ENCODE measurements at places on chromosomes 1 and 21. TPM values are rescaled to one million over a fixed set of nuclear protein-coding genes. Genes with fewer than 3 reads are reported as not detected.

GRCh38 chr1:113434874-113435175 lies 44.5 kb downstream of the MAGI3 start:
- no peak overlapping the region for H3K4me3 ChIP-seq
- H3K27ac ChIP-seq = no peak overlapping the region
- H3K36me3 ChIP-seq = no peaks in the 10 kb centered on the region
- H3K4me1 ChIP-seq = peaks cover 5% of the 10 kb centered on the region

DNA sequence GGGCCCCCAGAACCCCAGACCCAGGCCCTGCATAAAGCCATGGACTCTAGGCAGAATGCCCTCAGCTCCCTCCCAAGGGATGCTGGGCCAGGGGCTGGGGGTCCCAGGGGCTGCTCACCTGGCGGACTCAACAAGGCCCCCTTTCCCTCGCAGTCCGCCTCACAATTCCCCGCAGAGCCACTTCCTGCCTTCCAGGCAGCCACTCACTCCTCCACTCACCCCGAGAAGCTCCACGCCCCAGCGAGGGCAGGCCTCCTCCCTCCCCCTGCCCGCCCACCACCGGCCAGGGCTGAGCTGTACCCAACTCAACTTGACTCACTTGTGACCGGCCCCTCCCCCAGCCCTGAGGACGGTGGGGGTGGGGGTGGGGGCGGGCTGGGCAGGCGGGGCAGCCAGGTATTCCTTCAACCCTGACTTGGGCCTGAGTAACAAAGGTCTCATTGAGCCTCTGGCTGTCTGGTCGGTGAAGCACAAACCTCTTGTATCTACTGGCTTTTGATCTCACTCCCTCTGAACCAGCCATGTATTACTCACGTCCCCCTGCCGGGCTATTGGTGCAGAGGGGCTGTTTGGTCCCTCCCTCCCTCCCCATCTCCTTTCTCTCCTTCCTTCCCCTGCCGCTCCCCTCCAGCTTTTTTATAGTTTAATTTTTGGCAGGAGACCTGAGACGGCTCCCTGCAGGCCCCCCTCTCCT lies 5.9 kb downstream of the BLACAT1 start:
- H3K4me1 ChIP-seq = peaks cover 32% of the 10 kb centered on the region
- no peaks in the 10 kb centered on the region for H3K36me3 ChIP-seq
- H3K4me3 ChIP-seq = peak overlapping the region; percentile 46
- H3K27ac ChIP-seq = peak overlapping the region; percentile 87
- peaks cover 3% of the 10 kb centered on the region for H3K27me3 ChIP-seq

The MARCKSL1 gene
- 17.9 TPM for total RNA-seq

The HES4 gene
- total RNA-seq = 32.5 TPM

- no peaks in the 10 kb centered on the region for H3K36me3 ChIP-seq
- no peaks in the 10 kb centered on the region for H3K4me1 ChIP-seq
- H3K27me3 ChIP-seq = peaks cover 1% of the 10 kb centered on the region
These were observed 5.5 kb upstream of the ILDR2 start for GRCh38 chr1:166980818-166981217.

The TEDDM1 gene
- not detected for total RNA-seq

- H3K27me3 ChIP-seq = no peaks in the 10 kb centered on the region
- no peak overlapping the region for H3K27ac ChIP-seq
- no peaks in the 10 kb centered on the region for H3K4me1 ChIP-seq
- no peaks in the 10 kb centered on the region for H3K36me3 ChIP-seq
These were observed 120.3 kb downstream of the ATG4C start for GRCh38 chr1:62903982-62904855.

The KCNA3 gene
- total RNA-seq = 21.4 TPM

DNA sequence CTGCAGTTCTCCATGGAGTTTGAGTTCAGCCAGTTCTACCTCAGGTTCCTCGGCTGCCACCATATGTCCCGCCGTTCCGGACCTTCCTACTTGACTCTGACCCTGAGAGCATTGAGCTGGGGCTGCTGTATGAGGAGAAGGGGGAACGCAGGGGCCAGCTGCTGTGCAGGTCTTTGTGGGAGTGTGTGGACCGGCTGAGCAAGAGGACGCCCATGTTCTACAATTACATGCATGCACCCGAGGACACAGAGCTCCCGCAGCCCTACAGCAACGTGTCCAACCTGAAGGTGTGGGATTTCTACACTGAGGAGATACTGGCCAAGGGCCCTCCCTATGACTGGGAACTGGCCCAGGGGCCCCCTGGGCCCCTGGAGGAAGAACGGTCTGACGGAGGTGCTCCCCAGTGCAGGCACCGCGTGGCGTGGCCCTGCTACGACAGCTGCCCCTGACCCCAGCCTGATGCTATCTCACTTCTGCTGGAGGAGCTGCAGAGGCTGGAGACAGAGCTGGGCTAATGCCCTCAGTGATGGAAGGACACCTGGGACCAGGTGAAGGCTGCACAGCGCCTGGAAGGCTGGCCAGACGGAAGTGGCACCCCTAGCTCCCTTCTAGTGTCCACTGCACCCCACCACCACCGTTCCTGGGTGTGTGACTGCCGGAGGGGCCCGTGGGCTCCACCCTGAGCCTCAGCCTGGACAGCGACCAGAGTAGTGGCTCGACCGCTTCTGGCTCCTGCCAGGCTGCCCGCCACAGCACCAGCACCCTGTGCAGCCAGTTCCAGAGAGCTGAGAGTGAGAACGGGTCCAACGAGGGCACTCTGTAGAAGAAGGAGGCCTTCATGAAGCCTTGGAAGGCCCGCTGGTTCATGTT lies 20.8 kb upstream of the NPPB start:
- H3K27ac ChIP-seq = no peak overlapping the region
- no peak for DNase-seq
- H3K4me3 ChIP-seq = no peak overlapping the region
- H3K36me3 ChIP-seq = no peaks in the 10 kb centered on the region
- peaks cover 20% of the 10 kb centered on the region for H3K4me1 ChIP-seq

GRCh38 chr1:81513796-81514354 lies 286.9 kb upstream of the ADGRL2 start:
- no peak overlapping the region for H3K27ac ChIP-seq
- no peak overlapping the region for H3K4me3 ChIP-seq
- no peak for DNase-seq
- no peaks in the 10 kb centered on the region for H3K27me3 ChIP-seq

DNA sequence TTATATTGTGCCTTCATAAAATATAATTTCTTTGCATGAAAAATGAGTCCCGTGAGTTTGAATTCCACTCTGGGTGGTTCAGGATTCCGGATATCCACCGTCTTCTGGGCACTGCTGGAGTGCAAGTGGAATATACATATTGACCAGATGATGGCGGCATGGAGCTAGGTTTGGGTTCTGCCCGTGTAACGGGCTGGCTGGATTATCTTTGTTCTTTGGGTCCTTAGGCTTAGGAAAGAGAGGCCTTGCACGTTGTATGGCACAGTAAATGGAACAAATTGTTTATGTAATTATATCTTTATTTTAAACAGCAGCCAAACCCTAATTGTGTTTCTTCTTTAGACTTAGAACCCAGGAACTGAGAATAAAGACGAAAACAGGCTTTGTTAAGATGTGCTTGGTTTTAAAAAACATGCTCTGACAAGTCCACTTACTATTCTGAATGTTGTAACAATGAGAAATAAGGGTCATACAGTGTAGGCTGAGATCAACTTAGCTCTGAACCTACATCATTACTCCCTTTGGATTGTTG lies 13.5 kb upstream of the ACBD6 start:
- peaks cover 12% of the 10 kb centered on the region for H3K4me1 ChIP-seq
- H3K36me3 ChIP-seq = no peaks in the 10 kb centered on the region
- no peaks in the 10 kb centered on the region for H3K27me3 ChIP-seq
- peak; percentile 77 for DNase-seq
- H3K27ac ChIP-seq = no peak overlapping the region

GRCh38 chr1:40353082-40353481 lies 20.4 kb upstream of the SMAP2 start:
- no peaks in the 10 kb centered on the region for H3K27me3 ChIP-seq
- H3K4me1 ChIP-seq = no peaks in the 10 kb centered on the region
- H3K4me3 ChIP-seq = no peak overlapping the region
- H3K27ac ChIP-seq = peak overlapping the region; percentile 49

The MAP7D1 gene
- 129 TPM for total RNA-seq

The DEPDC1 gene
- total RNA-seq = not detected

The YOD1 gene
- total RNA-seq = 10.5 TPM

DNA sequence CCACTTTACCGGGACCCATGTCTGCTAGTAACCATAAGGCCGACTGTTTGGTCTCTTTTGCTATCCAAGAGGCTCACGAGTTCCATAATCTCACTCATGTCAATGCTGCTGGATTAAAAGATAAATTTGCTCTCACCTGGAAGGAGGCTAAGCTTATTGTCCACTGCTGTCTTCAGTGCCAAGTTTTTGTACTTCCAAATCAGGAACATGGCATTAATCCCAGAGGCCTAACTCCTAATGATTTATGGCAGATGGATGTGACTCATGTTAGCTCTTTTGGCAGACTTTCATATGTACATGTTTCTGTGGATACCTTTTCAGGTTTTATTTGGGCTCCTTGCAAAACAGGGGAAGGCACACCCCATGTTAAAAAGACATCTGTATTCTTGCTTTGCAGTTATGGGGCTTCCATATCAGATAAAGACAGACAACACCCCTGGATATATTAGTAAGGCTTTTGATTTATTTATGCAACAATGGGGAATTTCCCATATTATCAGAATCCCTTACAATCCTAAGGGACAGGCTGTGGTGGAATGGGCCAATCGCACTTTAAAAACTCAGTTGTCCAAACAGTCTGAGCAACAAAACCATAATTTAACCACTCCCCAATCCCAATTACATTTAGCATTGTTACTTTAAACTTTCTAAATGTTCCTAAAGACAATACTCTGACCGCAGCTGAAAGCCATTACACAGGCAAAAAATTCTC lies 162.7 kb downstream of the IER5 start:
- H3K36me3 ChIP-seq = no peaks in the 10 kb centered on the region
- no peaks in the 10 kb centered on the region for H3K27me3 ChIP-seq

- DNase-seq = peak; percentile 56
- H3K27me3 ChIP-seq = no peaks in the 10 kb centered on the region
- H3K27ac ChIP-seq = no peak overlapping the region
These were observed 89.0 kb upstream of the SERTAD4 start for GRCh38 chr1:210143465-210144062.

GRCh38 chr1:19325368-19325957 lies 13.3 kb downstream of the SLC66A1 start:
- no peaks in the 10 kb centered on the region for H3K4me1 ChIP-seq
- no peaks in the 10 kb centered on the region for H3K27me3 ChIP-seq
- H3K4me3 ChIP-seq = no peak overlapping the region
- no peak overlapping the region for H3K27ac ChIP-seq
- DNase-seq = no peak

The TPTE gene
- total RNA-seq = not detected

DNA sequence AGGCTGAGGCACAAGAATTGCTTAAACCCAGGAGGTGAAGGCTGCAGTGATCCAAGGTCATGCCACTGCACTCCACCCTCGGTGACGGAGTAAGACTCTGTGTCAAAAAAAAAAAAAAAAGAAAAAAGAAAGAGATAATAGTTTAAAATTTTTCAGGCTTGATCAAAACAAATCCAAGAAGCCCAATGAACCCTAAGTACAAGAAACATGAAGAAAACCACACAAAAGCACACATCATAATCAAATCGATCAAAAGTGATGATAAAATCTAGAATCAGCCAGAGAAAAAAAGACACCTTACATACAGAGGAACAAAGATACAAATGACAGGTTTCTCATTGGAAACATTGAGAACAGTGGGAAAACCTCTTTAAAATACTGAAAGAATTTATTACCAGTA lies 31.5 kb downstream of the LDLRAD1 start:
- no peaks in the 10 kb centered on the region for H3K36me3 ChIP-seq
- H3K27ac ChIP-seq = no peak overlapping the region
- DNase-seq = no peak
- H3K4me3 ChIP-seq = no peak overlapping the region

- DNase-seq = no peak
- peaks cover 20% of the 10 kb centered on the region for H3K4me1 ChIP-seq
- H3K4me3 ChIP-seq = no peak overlapping the region
- H3K36me3 ChIP-seq = peaks cover 8% of the 10 kb centered on the region
- H3K27me3 ChIP-seq = no peaks in the 10 kb centered on the region
- no peak overlapping the region for H3K27ac ChIP-seq
These were observed 43.0 kb downstream of the CD46 start for GRCh38 chr1:207794861-207795260.

GRCh38 chr1:41109310-41110197 lies 88.0 kb upstream of the SLFNL1 start:
- peak overlapping the region; percentile 88 for H3K27ac ChIP-seq
- H3K4me1 ChIP-seq = peaks cover 16% of the 10 kb centered on the region
- H3K4me3 ChIP-seq = no peak overlapping the region
- no peak for DNase-seq
- peaks cover 10% of the 10 kb centered on the region for H3K36me3 ChIP-seq

GRCh38 chr1:20150326-20150705 lies 11.2 kb downstream of the PLA2G2F start:
- no peaks in the 10 kb centered on the region for H3K36me3 ChIP-seq
- peaks cover 24% of the 10 kb centered on the region for H3K4me1 ChIP-seq
- no peak overlapping the region for H3K27ac ChIP-seq
- DNase-seq = no peak
- H3K27me3 ChIP-seq = no peaks in the 10 kb centered on the region
- H3K4me3 ChIP-seq = no peak overlapping the region

DNA sequence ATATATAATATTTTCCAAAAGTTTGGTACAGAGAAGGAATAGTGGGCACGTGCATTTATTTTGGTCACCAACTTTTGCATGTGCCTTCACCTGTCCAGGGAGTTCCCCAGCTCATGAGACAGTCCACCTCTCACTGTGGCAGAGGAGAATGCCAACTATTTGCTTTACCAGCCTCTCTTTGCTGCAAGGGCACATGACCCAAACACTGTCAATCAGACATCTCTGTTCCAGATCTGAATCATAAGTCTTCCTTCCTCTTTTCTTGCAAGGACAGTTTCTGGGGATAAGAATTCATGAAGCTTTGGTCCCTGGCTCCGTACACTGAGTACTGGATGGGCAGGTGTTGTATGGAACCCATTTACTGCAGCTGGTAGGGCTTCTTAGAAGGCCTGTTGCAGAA lies 38.6 kb downstream of the C1orf87 start:
- no peaks in the 10 kb centered on the region for H3K4me1 ChIP-seq
- no peak for DNase-seq
- no peaks in the 10 kb centered on the region for H3K27me3 ChIP-seq
- no peaks in the 10 kb centered on the region for H3K36me3 ChIP-seq
- H3K4me3 ChIP-seq = no peak overlapping the region

GRCh38 chr1:36157115-36157903 lies 1.3 kb downstream of the MAP7D1 start:
- peak overlapping the region; percentile 100 for H3K27ac ChIP-seq
- H3K36me3 ChIP-seq = no peaks in the 10 kb centered on the region
- H3K4me1 ChIP-seq = peaks cover 68% of the 10 kb centered on the region
- peak; percentile 58 for DNase-seq
- no peaks in the 10 kb centered on the region for H3K27me3 ChIP-seq
- peak overlapping the region; percentile 100 for H3K4me3 ChIP-seq

- no peaks in the 10 kb centered on the region for H3K36me3 ChIP-seq
- no peaks in the 10 kb centered on the region for H3K27me3 ChIP-seq
- H3K4me3 ChIP-seq = peak overlapping the region; percentile 74
- no peak for DNase-seq
- peak overlapping the region; percentile 90 for H3K27ac ChIP-seq
These were observed 1.4 kb downstream of the SLC22A15 start for GRCh38 chr1:115977499-115978258.

The CCDC190 gene
- 48.0 TPM for total RNA-seq
